ENCODE measurements at places on chromosomes 11 and 22.

DNA sequence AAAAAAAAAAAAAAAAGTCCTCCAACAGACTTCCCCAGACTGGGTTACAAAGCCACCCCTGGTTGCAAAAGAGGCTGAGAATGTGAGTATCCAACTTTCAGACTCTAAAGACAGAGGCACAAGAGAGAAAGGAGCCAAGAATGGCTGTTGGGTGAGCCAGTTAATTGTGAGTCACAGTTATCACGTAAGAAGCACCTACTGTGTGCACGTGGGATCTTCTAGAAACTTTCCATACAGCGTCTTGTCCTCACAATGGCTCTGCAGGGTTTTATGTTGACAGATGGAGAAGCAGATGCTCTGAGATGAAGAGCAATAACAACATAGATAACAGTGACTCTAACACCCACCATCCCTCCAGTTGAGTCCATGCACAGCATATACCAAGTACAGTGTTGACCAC, 41.0 kb downstream of the CD82 start:
- no peak for DNase-seq

- DNase-seq, result no peak
Observed at GRCh38 chr22:21940521-21940920, 12.1 kb downstream of the PPM1F start.

DNA sequence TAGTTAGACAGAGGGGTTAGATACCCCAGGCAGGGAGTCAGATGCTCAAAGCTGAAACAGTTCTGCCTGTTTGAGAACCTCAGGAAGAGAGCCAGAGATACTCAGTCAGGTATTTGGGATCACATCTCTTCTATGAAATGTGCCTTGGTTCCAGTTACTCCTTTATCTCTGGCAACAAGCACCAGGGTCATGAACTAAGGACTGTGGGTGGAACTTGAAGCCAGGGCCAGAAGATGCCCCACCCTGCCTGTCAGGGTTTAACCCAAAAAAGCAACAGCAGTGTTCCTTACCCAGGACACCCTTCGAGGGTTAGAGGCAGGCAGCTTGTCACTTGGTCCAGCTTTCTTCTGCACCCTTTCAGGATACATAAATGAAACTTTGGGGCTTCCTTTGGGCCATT, 15.0 kb upstream of the WT1 start:
- no peak for DNase-seq

- DNase-seq, result no peak
Observed at GRCh38 chr22:16966251-16966650, 41.8 kb downstream of the GAB4 start.

DNA sequence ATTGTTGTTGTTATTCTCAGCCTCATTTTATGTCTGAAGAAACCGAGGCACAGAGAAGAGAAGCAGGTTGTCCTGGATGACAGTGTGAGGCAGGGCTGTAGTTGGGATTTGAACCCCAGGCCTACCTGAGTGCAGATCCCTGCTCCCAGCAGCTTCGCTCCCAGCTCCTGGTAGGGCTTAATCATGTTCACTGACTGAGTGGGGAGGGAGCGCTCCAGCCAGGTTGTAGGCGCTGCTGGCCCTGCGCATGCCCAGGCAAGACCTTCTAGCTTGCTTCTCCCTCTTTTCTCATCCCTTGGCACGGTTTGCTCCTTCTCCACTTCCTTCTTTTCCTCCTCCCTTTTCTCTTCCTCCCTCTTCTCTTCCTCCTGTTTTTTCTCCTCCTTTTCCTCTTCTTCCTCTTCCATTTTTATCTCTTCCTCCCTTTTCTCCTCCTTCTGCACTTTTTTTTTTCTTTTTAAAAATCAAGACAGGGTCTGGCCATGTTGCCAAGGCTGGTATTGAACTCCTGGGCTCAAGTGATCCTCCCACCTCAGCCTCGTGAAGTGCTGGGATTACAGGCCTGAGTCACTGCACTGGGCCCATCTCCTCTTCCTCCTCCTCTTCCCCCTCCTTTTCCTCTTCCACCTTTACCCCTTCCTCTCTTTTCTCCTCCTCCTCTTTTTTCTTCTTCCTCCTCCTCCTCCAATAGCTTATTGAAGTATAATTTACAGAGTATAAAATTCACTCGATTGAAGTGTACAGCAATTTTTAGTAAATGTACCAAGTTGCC, 109.3 kb downstream of the KIAA1671 start:
- no peak for DNase-seq

- no peak for DNase-seq
Observed at GRCh38 chr11:131052367-131052766, 136.1 kb upstream of the SNX19 start.

GRCh38 chr11:134370526-134371435, 39.0 kb downstream of the GLB1L2 start:
- DNase-seq, result no peak

DNA sequence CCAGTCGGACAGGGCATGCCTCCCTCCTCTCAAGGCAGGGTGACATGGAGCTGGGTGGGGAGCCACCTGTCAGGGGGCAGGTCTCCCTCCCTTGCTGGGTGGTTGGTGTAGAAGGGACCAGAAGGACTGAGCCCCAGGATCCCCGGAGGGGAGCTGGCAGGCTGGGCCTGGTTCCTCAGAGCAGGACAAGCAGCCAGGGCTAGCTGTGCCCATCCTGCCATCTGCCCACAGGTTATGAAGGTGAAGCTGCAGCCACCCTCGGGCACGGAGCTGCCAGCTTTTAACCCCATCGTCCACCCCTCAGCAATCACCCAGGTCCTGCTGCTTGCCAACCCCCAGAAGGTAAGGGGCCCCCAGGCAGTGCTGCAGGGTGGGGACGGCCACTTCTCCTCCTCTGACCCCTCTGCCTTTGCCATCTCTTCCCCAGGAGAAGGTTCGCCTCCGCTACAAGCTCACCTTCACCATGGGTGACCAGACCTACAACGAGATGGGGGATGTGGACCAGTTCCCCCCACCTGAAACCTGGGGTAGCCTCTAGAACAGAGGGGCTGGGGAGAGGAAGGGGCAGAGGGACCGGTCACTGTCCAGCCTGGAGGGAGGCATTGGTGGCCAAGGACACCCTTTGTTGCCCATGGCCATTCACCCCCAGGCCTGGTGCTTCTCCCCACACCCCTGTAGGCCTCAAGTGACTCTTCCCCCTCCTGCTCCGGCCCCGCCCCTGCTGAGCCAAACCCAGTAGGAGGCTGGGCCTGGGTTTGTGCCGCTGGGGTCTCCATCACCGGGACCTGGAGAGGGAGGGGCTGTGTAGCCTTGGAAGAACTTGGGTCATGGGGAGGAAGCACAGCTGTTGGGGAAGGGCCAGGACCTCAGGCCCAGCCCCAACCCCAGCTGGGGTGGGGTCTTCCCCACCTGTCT, 7.0 kb upstream of the SH3BP1 start:
- DNase-seq, result no peak

GRCh38 chr11:2483426-2483825, 38.6 kb downstream of the KCNQ1 start:
- DNase-seq, result no peak

- DNase-seq, result no peak
Observed at GRCh38 chr11:1292644-1293618, 16.5 kb downstream of the TOLLIP start.

All from H9 (cell line).